Testis (tissue), 5 donors: ENCODE measurements at places on chromosomes 5 and 9. TPM values are rescaled to one million over a fixed set of nuclear protein-coding genes. Genes with fewer than 3 reads are reported as not detected.

The OBP2B gene
- polyA plus RNA-seq: 35.1 TPM

The SLC2A6 gene
- 2.9 TPM for polyA plus RNA-seq

The CCDC152 gene
- 1.4 TPM for polyA plus RNA-seq

The OR1J2 gene
- polyA plus RNA-seq: not detected

DNA sequence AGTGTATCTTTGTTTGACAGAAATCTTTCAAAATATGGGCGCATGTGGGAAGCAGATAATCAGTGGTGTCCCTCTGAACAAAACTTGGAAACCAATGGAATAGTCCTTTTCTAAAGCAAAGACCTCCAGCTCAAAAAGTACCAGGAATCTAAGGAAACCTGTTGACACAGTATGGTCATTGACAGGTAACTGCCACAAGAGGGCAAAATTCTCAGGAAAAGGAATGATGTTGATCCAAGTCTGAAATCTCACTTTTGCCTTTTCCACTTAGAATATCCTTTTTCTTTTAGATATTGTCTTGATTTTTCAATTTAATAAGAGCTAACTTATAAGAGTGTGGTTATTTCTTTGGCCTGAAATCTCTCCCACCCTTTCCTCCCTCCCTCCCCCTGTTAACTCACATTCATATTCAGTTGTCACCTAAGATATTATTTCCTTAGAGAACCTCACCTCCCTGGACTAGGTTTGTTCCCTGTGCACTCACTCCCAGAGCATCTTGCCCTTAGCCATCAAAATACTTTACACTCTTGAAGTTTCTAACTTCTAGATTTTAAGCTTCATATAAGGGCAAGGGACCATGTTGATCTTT, 59.0 kb upstream of the BARX1 start:
- DNase-seq: no peak

DNA sequence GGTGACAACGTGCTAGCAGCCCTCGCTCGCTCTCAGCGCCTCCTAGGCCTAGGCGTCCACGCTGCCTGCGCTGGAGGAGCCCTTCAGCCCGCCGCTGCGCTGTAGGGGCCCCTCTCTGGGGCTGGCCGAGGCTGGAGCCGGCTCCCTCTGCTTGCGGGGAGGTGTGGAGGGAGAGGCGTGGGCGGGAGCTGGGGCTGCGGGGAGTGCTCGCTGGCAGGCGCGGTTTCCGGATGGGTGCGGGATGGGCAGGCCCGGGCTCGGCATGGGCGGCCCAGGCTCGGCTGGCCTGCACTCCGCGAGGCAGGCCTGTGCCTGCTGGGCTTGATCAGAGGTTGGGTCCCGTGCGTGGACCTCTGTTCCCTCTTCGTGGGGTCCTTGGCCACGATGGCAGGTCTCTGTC, 472.6 kb downstream of the PRR16 start:
- DNase-seq: no peak

DNA sequence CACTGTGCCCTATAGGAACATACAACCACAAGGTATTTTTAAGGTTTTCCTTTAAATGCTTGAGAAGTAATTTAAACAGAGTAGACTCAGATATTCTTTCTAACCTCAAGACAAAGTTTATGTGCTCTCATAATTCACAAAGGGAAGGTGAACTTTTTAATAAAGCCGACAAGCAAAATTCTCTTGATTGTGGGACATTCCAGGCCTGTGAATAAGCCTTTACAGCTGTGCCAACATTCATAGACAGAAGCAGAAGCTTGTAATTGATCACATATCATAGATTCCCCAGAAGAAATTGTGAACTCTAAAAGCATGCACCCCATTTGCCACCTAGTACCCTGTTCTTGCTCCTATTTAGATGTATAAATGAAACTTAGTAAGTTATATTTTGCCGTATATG, 1107.8 kb upstream of the SEMA6A start:
- no peak for DNase-seq

GRCh38 chr5:133933670-133934295, 34.6 kb downstream of the C5orf15 start:
- no peak for DNase-seq

The KIF24 gene
- 34.7 TPM for polyA plus RNA-seq

The GABRA1 gene
- not detected for polyA plus RNA-seq

The MZB1 gene
- polyA plus RNA-seq: 6.0 TPM

The FAM169A gene
- 25.1 TPM for polyA plus RNA-seq

DNA sequence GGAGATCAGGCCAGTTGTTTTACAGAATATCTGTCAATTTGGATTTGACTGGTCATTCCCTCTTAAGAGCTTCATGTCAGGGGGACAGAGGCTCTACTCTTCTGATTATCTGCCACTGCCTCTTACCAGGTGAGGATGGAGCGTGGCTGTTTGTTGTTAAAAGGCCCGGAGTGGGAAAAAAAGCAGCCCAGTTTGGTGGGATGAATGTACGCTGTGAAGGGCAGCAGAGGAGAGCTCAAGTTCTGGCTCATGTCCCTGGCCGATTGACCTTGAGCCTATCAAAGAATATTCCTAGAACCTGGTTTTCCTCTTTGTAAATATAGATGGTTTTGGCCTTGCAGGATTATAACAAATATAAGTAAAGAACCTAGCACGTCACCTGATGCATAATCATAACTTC, 16.3 kb upstream of the SHB start:
- DNase-seq: no peak

The GPR151 gene
- polyA plus RNA-seq: not detected

- DNase-seq: no peak
These were observed 46.9 kb downstream of the TSSK1B start for GRCh38 chr5:113387844-113388243.

GRCh38 chr5:150206098-150206778, 16.4 kb downstream of the SLC6A7 start:
- no peak for DNase-seq

The TMEM171 gene
- polyA plus RNA-seq: 1.1 TPM

- peak; percentile 53 for DNase-seq
These were observed 67.1 kb downstream of the GRAMD2B start for GRCh38 chr5:126490167-126490940.

The CNTNAP3B gene
- 5.9 TPM for polyA plus RNA-seq

The AGXT2 gene
- 0.25 TPM for polyA plus RNA-seq

The PAPPA gene
- 4.1 TPM for polyA plus RNA-seq

- DNase-seq: no peak
These were observed 69.9 kb downstream of the TLE1 start for GRCh38 chr9:81619353-81620001.

GRCh38 chr9:90423661-90424193, 218.9 kb downstream of the DIRAS2 start:
- no peak for DNase-seq

GRCh38 chr9:126443144-126443543, 116.5 kb downstream of the MVB12B start:
- no peak for DNase-seq

GRCh38 chr9:28001096-28001495, 427.8 kb upstream of the C9orf72 start:
- DNase-seq: no peak

GRCh38 chr5:158389786-158390185, 530.8 kb upstream of the CLINT1 start:
- no peak for DNase-seq

DNA sequence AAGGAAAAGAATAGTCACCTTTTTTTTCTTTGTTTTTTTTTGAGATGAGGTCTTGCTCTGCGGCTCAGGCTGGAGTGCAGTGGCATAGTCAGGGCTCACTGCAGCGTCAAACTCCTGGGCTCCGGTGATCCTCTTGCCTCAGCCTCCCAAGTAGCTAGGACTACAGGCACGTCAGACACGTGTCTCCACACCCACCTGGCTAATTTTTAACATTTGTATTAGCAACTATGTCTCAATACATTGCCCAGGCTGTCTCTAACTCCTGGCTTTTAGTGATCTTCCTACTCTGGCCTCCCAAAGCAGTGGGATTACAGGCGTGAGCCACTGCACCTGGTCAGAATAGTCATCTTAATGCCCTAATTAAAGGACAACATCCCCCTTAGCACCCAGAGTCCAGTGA, 54.4 kb upstream of the CTSL start:
- DNase-seq: no peak

The ANKRD20A1 gene
- polyA plus RNA-seq: 5.4 TPM

DNA sequence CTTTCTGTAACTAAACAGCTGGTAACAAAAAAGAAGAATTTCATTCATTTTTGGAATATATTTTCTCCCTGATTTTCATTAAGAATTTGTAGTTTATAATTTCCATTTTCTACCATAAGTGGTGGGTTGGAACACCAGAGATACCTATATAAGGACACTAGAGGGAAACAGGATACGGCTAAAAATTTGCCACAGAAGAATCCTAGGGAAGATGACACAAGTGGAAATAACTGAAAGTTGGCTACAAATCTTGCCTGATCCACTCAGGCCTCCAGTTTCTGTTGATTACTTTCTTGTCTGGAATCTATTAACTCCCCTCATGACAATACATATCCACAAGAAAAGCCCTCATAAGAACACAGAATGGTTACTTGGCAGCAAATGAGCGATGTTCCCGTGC, 46.8 kb downstream of the FREM1 start:
- no peak for DNase-seq
